Activated CD8-positive, alpha-beta memory T cell treated with anti-CD3 and anti-CD28 coated beads for 1 hour (primary cell): ENCODE measurements at places on chromosomes 16 and 17.
A peak's percentile ranks its signal among the peaks of the same experiment; 100 is the strongest.

- DNase-seq, result no peak
These were observed 1231.8 kb downstream of the CDH11 start for GRCh38 chr16:63890081-63890480.

GRCh38 chr16:68279726-68280558 lies 15.6 kb downstream of the SLC7A6 start:
- DNase-seq, result no peak

GRCh38 chr17:8941520-8941919 lies 24.0 kb downstream of the PIK3R5 start:
- DNase-seq, result no peak

DNA sequence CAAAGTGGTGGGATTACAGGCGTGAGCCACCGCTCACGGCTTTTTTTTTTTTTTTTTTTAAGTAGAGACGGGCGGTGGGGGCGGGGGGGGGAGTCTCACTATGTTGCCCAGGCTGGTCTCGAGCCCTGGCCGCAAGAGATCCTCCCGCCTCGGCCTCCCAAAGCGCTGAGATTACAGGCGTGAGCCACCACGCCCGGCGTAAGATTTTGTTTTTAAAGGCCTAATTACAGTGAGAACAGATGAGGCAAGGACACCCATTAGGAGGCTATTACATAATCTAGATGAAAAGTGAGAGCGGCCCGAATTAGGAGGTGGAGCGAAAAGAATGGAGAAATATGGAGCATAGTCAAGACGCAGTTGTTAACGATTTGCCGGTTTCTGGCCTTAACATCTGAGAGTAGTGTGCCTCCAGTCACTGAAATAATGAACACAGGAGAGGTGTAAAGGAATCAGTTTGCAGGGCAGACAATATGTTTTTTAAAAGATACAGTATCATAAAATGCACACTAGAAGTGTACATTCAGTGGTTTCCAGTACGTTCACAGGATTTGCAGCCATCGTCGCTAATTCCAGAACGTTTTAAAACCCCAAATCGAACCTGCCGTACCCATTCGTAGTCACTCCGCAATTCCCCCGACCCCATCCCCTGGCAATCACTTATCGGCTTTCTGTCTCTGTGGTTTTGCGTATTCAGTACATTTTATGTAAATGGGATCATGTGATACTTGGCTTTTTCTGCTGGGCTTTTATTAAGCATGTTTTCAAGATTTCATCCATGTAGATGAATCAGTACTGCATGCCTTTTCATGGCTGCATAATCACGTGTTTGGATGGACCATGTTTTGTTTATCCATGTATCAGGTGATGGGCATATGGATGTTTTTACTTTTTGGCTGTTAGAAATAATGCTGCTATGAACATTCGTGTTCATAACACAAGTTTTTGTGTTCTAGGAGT lies 1.4 kb upstream of the SLX4 start:
- DNase-seq, result no peak

- no peak for DNase-seq
These were observed 2.5 kb downstream of the CARHSP1 start for GRCh38 chr16:8866118-8866883.

DNA sequence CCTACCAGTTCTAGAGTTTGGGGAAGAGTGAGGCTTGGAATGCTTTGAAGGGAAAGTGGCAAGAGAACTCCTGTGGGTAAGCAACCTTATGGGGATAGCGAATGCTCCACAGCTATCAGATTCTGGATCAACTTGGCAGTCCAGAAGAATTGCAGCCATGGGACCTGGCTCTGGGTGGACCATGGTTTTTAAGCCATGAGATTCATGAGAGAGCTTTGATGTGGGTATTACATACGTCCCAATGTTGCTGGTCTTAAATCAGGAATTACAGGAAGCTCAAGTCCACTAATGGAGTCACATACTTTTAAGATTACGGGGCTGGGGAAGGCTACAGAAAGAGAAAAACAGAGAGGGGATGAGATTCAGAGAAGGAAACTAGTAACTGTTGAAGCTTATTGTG lies 142.5 kb upstream of the ELAC2 start:
- no peak for DNase-seq

GRCh38 chr16:3187798-3188674 lies at the start of gene OR1F1:
OR1F1 (plus strand) TSS chr16:3188204.
- no peak for DNase-seq

GRCh38 chr17:42405963-42406495 lies 17.0 kb downstream of the CAVIN1 start:
- DNase-seq, result peak; percentile 53

GRCh38 chr16:67022531-67023214 lies 6.3 kb upstream of the CBFB start:
- DNase-seq, result no peak

DNA sequence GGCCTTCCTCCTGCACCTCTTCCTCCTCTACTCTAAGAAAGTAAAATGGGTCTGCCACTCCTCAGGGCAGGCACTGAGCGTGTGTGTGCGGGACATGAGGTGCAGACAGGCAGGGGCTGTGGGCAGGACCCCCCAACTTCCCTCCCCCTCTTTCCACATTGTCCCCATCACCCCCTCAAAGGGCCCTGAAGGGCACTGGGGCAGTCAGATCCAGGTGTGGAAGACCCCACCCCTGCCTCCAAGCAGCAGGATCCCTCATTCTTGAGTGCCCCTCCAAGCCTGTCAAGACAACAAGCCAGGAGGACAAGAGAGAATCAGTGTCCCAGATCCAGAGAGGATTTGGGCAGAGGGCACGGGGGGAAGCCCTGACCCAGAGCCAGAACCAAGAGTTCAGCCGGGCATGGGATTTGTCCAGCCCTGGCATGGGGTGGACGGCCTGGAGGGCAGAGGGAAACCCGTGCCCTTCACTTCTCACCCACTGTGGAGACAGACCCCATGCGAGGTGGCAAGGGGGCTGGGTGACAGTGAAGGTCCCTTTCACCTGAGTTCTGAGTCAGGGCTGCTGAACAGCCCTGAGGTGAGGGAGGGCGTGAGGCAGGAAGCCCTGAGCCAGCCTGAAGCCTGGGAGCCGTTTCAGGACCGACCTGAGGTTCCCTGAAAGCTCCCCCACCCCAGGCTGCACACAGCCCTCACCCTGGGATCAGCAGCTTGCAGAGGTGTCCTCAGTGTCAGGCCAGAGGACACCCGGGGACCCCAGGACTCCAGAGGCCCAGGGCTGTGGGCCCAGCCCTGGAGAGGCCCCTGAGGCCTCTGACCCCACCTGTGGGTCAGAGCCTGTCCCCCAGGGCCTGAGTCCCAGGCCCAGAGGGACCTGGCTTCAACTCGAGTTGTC lies 45.8 kb downstream of the USP22 start:
- DNase-seq, result no peak

- DNase-seq, result no peak
These were observed 8.5 kb downstream of the TUBG1 start for GRCh38 chr17:42617956-42618431.

DNA sequence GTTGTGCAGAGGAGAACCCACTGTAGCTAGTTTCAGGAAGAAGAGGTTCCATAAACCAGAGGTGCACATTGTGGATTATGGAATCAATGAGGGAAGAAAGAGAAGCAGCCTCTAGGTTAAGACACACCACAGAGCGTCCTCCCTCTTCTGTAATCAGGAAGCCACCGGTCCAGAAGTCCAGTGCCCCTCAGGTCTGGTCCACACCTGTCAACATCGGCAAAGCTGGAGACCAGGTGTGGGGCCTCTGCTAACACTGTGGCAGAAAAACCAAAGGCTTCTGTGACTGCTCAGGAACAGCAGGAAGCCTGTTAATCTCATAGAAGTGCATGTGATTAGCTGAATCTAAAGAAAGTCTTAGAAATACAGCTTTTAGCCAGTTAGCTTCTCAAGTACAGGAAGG lies 23.3 kb downstream of the LIMD2 start:
- DNase-seq, result no peak

- DNase-seq, result no peak
These were observed 456.1 kb upstream of the ASIC2 start for GRCh38 chr17:33749171-33749570.
